GOT3 (cell line): ENCODE measurements at places on chromosomes 11 and 22.

DNA sequence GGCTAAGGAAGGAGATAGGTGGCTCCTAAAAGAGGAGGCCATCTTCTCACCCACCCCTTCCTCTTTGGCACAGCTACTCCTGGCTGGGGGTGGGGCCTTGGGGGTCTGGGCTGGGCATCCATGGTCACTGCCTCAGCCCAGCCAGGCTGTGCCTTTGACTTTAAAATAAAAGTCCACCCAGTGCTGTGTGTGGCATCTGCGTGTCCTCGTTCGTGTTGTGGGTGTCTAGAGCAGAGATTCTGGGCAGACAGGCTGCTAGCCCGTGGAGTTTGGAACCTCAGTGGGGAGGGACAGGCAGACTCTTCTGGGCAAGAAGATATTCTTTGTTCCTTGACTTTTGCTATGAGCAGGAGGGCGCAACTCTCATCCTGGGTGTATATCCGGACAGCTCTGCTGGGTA lies 13.1 kb downstream of the RPS6KA4 start:
- DNase-seq, result no peak

DNA sequence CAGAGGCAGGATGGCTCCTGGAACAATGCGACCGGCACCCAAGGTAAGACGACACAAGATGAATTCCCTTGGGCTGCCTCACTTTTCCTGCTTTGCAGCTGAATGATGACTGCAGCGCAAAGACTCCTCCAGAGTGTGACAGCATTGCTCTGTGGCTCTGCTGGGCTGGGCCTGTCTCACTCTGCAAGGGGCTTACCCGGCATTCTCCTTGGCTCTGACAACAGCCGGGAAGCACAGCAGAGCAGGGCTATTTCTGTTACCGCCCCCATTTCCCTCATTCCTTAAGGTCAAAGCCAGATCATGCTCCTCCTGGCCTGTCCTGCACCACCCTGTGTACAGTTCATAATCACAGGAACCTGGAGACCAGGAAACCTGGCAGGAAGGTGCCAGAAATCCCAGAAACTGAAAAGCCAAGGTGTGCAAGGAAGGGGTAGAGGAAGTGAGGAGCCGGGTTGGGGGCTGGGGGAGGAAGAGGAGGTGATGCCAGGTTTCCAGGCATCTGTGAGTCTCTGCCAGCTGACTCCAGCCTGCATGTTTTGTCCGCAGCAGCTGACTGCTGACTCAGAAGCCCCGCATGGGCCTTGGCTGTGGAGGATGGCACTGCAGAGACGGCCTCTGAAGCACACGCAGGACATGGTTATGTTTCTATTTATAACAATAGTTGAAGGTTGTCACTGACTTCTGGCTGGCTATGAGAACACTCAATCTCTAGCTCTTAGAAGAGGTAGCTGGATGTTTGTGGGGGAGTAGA lies 113.6 kb downstream of the MICAL3 start:
- peak; percentile 34 for DNase-seq

GRCh38 chr11:20158597-20159257 lies 1.5 kb downstream of the DBX1 start:
- peak; percentile 3 for DNase-seq

DNA sequence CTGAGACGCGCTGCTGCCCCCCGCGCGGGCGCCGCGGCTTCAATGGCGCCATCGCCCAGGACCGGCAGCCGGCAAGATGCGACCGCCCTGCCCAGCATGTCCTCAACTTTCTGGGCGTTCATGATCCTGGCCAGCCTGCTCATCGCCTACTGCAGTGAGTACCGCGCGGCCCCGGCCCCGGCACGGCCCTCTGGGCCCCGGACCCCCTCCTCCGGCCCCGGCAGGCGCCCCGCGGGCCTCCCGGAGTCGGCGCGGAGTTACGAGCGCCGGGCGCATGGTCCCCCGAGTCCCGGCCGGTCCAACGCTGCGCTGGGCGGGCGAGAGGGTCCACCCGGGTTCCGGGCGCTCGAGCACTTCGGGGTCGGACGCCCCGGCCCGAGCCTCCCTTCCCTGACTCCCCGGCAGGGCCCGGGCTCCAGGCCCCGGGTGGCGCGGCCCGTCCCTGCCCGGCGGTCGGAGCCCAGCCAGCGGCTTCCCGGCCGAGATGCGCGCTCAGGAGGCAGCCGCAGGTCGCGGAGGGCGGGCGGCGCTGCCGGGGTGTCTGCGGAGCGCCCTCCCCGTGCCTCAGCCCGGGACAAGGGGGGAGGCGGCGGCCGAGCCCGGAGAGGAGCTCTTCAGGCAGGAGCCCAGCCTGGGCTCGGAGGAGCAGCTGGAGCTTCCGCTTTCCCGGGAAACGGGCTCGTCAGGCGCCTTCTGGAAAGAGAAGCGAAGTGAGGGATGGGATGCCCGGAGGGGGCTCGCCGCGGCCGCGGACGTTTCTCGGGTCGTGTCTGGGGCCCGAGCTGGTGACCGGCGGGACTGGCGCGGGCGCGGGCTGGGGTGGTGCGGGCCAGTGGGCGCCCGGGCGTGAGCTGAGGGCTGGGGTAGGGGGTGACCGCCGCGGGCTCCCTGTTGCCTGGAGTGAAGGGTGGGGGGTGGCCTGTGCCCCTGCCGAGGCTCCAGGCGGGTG lies 1337.8 kb downstream of the BRD1 start:
- DNase-seq, result no peak

DNA sequence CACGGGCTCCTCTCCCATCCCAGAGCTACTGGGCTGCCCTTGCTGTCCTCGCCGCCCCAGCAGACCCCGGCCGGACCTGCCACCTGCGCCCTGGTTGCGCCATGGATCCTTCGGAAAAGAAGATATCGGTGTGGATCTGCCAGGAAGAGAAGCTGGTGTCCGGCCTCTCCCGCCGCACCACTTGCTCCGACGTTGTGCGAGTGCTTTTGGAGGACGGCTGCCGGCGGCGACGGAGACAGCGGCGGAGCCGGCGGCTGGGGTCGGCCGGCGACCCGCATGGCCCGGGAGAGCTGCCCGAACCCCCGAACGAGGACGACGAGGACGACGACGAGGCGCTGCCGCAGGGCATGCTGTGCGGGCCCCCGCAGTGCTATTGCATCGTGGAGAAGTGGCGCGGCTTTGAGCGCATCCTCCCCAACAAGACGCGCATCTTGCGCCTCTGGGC lies 382 bp downstream of the RASSF10 start:
- DNase-seq, result no peak

DNA sequence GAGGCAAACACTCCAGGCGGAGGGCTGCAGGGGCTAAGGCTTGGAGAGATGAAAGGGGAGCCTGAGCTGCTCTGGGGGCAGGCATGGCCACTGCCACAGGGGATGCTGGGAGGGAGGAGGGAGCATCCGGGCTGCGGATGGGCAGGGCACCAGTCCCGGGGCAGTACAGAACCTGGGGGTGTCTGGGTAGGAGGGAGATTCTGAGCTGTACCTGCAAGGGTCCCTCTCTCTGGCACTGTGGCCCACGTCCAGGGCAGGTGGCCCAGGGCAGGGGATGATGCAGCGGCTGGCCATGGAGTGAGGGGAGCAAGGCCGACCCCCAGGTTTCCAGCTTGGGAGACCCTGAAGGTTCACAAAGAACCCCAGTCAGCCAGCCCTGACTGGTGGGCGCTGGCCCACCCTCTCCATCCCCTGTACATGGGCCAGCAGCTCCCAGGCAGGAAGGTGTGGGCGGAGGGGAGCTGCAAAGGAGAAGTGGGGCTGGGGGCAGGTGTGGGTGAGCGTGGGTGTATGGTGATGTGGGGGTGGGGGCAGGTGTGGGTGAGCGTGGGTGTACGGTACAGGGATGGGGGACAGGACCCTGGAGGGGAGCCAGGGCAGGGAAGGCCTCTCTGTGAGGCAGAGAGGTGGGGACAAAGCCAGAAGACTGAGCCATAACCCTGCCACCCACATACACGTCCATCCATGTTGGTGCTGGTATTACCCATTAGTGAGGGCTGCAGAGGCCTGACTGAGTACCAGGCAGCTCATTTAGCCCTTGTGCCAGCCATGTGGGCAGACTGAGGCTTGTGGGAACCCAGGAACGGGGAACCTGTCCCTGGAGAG lies 2.2 kb upstream of the TNFRSF13C start:
- no peak for DNase-seq

- no peak for DNase-seq
Measured at GRCh38 chr11:98587884-98588283, 432.9 kb upstream of the CNTN5 start.
